CD8-positive, alpha-beta T cell (primary cell): ENCODE measurements at places on chromosomes 7 and 10.

DNA sequence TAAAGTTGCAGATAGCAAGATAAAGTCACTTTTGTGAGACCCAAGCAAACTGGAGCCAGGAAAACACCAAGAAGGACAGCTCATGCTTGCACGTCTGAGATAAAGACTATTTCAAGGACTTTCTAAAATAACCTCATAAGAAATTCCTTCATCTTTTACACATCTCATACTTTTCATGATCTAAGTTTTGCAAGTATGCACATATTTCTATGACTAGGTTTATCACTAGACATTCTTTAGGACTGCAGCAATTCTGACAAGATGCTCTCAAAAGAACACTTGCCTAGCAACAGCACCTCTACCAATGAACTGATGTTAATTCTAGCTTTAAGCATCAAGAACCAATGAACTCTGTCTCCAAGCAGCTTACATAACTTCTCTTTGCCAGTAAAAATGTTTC, 457.6 kb downstream of the SEMA3D start:
- DNase-seq, result no peak

DNA sequence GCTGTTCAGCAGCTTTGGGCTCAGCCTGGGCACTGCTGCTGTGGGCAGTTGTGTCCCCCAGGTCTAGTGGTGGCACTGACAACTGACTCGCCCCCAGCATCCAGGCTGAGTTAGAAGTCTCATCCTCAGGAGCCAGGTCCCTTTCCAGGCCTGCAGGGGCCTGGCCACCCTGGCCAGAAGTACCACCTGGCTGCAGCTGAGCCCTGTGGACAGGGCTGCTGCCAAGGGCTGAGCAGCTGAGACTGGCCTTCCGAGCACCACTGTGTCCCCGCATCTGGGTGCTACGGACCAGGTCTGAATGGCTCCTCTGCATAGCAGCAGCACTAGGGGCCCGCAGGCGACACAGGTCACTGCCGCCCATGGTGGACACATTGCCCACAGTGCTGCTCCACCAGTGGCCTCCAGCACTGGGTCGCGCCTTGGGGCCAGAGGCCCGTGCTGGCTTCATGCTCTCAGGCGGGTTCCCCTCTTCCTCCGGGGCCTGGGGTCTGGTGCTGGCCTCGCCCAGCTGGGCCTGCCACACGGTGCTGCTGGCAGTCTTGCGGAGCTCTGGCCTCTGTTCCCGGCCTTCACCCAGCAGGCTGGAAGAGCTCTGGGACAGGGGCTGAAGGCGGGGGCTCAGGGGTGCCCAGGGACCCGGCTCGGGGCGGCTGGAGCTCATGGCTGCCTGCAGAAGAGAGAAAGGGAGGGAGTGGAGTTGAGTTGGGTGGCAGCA, 6.2 kb downstream of the GPRIN2 start:
- no peak for DNase-seq

GRCh38 chr10:124545351-124546054, 83.9 kb downstream of the LHPP start:
- no peak for DNase-seq

DNA sequence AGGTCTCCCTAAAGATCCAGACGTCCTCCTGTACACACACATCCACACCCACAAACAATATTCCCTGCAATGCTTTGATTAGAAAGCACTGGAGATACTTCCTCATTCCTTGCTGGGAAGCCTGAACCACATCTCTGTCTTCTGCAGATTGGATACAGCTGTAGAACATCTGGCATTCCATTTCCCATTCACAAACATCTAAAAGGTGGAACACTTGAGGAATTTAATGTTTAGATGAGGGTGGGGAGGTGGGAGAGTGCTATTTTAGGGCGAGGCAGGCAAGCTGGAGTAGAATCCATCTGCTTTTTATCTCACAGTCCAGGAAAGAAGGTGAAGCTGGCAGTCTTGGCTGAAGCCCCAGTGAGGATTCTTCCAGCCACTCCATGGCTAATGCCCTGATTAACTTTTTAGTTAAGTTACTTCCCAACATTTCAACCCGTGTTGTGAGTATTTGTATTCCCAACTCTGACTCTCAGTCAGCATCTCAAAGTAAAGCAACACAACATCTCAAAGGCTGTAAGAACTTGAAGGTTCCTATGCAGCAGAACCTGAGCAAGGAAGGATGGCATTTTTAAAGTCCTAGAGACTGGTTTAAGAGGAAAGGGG, 46.1 kb downstream of the CYTH3 start:
- no peak for DNase-seq

- DNase-seq, result no peak
These were observed 1.1 kb downstream of the P4HA1 start for GRCh38 chr10:73095481-73096021.

GRCh38 chr7:106050746-106051117, 61.4 kb downstream of the SYPL1 start:
- no peak for DNase-seq

GRCh38 chr7:85471740-85472139, 284.9 kb upstream of the SEMA3D start:
- DNase-seq, result no peak

DNA sequence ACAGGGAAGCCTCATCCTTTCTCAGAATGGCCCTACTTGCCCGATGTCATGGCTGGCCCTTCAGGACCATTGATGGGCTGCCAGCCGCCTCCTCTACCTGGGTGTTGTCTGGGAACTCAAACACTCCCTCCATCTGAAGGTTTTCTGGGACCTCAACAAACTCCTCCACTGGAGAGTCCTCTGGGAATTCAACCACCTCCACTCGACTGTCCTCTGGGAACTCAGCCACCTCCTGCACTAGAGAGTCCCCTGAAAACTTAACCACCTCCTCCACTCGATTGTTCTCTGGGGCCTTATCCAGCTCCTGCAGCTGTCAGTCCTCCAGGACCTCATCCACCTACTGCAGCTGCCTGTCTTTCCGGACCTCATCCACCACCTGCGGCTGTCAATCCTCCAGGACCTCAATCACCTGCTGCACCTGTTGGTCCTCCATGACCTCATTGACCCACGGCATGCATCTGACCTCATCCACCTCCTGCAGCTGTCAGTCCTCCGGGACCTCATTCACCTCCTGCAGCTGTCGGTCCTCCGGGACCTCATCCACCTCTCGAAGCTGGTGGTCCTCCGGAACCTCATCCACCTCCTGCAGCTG, 37.1 kb downstream of the MAT1A start:
- DNase-seq, result no peak

DNA sequence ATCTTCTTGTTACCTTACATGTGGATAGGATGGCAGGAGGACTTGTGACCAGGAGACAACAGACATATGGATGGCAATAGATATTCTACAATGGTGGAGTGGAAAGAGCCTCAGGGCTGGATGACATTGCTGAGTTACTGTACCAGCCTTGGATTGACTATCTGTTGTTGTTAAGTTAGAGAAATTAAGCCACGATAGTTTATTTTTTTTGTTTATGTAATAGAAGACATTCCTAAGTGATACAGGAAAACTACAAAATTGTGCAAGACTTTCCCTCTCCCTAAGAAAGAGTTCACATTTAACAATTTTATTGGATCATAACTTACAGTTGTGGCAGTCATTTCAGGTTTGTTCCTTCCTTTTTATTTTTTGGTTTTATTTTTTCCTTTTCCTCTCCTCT, 230.7 kb upstream of the CACNA2D1 start:
- no peak for DNase-seq

GRCh38 chr10:43874984-43875383, 226.3 kb upstream of the ZNF32 start:
- DNase-seq, result no peak
